ENCODE measurements at places on chromosomes 11 and 22.
A peak's percentile ranks its signal among the peaks of the same experiment; 100 is the strongest.

- DNase-seq, result no peak
Observed at GRCh38 chr11:13672576-13673210, 4.2 kb downstream of the FAR1 start.

DNA sequence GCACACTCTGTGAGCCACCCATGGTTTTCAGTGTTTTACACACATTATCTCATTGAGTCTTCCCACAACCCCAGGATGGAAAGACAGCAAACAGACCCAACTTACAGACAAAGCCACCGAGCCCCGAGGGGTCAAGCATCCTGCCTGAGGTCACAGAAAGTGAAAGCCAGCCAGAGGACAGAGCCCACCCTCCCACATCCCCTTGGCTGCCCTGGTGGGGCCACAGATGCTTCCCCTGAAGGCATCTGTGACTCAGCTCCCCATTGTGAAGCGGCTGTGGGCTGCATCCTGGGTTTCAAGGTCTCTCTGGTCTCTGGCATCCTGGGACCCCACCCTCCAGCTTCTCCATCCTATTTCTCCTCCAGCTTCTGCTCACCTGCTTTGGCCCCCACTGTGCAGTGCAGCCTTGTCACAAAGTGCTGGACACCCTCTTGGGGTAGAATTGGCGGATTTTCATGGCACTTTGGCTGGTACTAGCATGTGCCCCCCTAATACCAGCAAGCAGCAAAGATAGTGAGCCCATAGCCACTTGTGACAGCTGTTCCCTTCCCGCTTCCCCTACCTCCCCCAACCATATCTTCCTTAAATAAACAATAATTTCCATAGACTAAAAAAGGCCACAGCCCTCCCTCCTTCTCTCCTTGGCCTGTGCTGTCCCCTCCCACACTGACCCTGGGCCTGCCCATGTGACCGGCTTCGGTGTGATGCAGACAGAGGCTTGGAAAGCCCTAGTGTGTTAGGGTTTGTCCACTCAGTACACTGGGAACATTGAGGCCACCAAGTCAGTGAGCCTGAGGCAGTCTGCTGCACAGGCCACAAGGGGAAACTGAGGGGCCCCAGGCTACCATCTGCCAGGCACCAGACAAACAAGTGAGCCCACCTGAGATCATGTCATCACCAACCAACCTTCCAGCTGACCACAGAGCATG, 53.9 kb upstream of the SHISAL1 start:
- DNase-seq, result no peak

DNA sequence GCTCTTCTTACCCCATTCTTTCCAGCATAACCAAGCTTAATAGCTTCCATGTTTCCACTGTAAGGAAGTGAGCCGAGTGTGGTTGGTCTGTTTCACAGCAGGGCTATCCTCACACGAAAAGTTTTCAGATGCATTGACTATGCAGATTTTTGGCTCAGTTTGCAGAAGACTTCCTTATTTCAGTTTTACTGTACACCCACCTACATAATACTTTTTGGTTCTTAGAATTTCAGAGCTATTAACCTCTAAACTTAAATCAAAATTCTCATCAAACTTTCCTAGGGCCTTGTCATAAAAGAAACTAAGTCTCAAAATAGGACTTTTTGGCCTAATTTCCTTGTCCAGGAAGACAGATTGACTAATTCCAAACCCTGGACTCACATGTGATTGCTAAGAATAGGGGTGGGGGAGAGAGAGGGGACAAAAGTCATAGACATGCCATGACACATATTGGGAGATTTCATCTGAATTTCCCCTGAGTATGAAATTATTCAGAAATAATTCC, 7.3 kb upstream of the EHF start:
- no peak for DNase-seq

DNA sequence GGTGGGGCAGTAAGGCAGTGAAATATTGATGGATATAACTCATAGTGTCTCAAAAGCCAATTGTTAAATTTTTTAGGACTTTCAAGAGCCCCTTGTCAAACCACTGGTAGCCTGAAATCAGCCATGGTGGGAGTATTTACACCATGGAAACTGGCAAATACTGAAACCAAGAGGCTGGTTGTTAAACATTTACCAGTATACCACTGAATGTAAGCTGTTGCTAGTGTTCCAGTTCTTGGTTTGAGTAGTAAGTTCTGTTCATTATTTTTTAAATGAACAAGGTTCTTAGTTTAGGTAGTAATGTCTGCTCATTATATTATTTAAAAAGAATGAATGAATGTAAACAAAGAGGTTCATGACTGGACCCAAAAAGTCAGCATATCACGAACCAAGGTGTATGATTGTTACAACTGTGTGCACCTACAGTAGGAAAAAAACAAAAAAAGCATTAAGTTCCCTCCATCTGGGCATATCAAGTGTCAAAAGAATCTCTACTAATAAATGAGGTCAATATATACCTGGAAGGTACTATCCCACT, 4.5 kb upstream of the EIF3F start:
- DNase-seq, result no peak

DNA sequence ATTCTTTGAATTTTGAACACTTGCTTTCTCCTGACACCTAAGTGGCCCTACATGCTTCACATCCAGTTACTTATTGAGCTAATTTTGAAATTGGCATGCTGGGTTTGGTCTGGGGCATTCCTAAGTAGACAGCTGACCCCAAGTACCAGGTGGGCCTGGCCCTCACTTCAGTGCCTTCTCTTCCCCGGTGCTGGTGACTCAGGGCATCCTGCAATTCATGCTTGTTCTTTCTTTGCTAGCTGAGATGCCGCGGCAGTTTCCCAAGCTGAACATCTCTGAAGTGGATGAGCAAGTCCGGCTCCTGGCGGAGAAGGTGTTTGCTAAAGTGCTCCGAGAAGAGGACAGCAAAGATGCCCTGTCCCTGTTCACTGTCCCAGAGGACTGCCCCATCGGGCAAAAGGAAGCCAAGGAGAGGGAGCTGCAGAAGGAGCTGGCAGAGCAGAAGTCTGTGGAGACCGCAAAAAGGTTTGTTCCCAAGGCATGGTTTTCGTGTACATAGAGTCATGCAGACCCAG, 6.3 kb downstream of the AMPD3 start:
- DNase-seq, result no peak

DNA sequence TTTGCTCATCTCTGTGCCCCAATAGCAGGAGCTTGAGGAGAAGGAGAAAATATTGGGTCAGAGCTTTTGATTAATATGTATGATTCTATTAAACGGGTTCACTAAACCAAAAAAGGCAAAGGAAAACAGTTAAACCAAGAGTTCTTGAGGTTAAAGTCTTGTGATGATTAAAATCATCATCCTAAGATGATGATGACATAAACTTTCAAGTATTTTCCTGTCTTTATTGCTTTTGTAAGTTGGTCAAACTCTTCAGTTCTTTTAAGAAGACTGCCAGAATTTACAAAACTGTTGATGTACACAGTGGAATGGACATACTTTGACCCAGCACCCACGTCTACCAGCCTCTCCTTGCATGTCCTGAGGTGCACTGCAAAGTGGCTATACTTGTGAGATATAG, 41.0 kb downstream of the FDX1 start:
- no peak for DNase-seq

DNA sequence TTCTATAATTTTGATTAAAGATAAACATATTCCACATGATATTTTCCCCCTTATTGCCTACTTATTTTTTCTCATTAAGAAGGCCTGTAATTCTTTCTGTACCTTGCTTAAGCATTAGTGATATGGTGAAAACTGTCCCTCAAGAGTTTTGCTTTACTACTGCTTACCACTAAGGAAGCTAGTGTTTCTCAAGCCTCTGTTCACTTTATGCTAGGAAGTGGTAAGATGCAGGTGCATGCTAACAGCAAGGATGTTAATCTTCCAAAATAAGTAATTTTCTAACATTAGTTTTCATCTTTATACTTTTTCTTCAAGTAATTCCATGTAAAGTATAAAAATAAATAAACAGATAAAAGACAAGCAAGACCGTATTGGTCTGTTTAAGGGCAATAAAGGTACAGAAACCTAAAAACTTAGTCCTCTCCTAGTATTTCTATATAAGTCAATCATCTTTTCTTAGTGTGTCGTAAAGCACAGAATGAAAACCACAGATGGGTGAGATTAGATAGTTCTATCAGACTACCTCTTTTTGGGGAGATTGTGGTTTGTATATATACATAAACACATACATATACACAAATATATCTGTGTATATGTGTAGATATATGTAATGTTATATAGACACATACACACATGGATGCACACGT, 731.0 kb upstream of the CNTN5 start:
- no peak for DNase-seq

GRCh38 chr22:34783436-34783835, 282.5 kb upstream of the ISX start:
- DNase-seq, result peak; percentile 9

DNA sequence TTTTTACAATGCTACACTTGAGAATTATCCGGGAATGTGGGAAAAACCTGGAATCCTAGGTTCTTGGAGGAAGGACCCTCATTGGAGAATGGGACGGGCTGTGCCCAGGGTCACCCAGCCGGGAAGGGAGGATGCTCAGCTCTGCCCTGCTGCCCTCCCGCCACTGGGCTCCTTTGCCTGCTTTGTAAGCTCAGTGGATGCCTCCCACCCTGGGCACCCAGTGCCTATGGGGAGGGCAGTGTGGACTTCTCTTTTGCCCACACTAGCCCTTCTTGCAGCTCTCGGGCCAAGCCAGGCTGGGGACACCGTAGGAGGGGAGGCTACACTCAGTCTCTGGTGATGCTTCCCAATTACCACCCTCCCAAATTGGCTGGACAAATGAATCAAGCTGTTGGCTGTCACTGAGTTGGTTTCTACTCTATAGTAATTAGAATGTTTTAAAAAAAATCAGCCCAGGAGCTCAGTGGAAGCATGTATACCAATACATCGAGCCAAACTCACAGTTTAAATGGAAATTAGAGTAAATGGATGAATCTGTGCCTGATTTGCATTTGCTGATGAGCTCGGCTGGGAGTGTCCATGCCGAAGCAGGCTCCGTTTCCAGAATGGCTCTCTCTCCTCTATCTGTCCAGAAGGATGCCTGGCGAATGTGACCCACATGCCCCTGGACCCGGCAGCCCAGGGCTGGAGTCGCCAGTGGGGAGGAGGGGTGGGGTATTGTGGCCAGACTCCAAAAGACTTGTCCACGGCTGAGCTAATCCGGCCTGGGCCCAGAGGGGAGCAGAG, 317.0 kb downstream of the CTTN start:
- DNase-seq, result no peak

DNA sequence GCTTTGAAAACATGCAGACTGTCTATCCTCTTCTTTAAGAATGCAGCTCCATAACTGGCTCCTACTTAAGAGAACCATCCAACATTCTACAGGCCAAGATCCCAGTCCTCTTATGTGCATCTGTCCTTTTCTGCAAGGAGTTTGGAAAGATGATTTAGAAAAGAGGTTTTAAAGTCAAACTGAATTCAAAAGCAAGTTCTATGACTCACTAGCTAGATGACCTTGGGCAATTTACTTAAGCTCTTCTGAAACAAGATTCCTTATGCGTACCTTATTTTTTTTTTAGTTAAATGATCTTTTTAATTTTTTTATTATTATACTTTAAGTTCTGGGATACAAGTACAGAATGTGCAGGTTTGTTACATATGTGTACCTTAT, 29.2 kb downstream of the GUCY1A2 start:
- no peak for DNase-seq

GRCh38 chr22:43263645-43264514, 76.9 kb upstream of the TTLL12 start:
- DNase-seq, result peak; percentile 90

- peak; percentile 45 for DNase-seq
Observed at GRCh38 chr22:25334162-25334490, 114.7 kb downstream of the CRYBB2 start.

DNA sequence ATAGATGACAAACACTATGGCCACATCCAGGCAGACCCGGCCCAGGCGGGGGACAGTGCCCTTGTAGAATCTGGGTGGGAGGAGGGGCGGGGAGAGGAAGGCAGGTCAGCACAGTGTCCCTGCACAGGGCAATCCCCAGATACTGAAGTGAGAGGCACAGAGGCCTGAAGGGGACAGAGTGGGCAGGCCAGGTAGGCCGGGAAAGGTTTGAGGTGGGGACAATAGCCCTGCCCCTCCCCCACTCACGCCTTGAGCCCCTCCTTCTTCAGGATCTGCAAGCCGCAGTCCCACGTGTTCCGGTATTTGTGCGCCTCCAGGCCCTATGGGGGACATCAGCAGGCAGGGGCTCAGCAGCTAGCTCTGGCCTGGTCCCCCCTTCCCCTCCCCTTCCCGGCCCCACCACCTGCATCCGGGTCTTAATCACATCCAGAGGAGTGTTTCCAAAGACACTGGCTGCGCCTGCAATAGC, 2.3 kb downstream of the SLC25A1 start:
- no peak for DNase-seq

DNA sequence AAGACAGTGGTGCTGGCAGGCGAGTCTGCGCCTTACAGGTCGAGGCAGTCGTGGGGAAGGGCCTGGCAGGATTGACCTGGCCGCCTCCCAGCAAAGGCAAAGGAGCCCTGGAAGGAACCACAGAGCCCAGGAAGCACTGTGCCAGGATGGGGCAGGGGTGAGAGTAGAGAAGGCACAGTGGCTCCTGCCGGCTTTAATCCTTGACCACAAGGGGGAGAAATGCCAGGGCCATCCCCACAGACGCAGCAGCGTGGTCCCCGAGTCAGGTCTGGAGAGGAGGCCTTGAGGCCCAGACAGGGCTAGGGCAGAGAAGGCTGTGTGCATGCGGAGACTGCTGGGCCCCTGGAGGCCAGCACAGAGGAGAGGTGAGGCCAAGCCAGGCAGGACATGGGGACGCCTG, 9.9 kb upstream of the NDUFS8 start:
- no peak for DNase-seq

DNA sequence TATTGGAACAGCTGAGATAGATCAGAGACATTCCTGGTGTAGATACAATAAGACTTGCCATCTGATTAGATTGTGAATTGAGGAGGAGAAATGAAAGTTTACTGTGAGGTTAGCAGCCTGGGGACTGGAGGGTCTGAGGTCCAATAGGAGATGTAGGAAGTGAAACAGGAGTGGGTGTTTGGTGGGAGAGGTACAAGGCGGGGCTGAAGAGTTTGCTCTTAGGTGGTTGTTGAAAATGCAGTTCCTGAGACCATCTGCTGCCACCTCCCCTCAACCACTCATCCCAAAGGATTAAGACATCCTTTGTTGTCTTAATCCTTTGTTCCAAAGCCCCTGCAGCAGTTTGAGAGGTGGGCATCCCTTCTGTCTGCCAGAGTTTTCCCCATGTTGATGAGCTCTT, 14.8 kb downstream of the PIWIL4 start:
- DNase-seq, result no peak

DNA sequence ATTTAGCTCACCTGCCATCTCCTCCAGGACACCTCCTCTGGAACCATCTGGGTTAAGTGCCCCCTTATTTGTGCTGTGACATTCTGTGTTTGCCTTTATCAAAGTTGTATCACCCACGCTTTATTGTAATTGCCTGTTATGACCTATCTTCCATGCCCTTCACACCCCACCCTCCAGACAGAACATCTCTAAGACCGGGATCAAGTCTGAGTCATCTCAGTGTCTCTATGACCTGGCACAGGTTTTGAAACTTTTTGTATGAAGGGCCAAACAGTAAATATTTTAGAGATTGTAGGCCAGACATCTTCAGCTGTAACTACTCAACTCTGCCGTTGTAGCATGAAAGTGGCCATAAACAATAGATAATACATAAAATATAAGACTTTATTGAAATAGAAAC, 161.8 kb downstream of the SPON1 start:
- no peak for DNase-seq

All from COR-L47 (cell line).